ENCODE measurements at places on chromosomes 5 and 9.

DNA sequence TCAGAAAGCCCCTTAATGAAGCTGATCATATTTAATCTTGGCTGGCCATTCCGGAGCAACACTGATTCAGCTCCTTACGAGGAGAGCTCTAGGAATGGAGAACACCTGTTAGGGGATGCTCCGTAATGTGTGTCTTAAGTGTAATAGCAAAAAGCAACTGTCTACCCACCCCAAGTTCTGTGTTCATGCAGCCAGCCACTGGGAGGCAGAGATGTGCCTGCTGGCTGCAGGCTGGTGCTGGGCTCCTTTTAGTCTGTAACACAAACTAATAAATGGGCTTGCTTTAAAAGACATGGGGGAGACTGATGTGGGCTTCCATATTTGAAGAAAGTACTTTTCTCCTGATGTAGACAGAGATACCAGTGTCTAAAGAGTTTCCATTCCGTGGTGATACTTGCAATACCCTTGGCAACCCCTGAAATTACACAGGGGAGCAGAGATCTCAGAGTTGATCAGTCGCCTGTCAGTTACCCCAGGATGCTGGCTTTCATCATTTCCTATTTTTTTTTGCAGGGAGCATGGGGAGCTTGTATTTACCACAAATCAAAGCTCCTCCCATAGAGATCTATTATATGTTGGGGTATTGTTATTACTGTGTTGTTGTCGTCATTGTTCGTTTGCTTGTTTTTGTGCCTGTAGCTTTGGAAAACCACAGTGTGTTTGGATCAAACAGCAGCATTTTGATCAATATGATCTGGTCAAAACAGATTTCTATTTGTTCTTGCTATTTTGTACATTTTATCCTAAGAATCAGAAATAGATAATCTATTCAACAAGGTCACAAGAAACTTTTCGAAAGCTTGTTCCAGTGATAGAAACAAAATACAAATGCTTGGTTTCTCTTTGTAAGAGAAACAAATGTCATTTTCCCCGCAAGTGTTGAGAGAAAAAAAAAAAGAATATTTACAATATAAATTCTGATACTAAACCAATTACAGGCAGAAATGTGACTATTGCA, 65.8 kb downstream of the MTX3 start:
- DNase-seq: no peak

- no peak for DNase-seq
Observed at GRCh38 chr5:149849280-149849965, 95.2 kb downstream of the PDE6A start.

GRCh38 chr9:107684224-107684623, 194.7 kb upstream of the KLF4 start:
- no peak for DNase-seq

DNA sequence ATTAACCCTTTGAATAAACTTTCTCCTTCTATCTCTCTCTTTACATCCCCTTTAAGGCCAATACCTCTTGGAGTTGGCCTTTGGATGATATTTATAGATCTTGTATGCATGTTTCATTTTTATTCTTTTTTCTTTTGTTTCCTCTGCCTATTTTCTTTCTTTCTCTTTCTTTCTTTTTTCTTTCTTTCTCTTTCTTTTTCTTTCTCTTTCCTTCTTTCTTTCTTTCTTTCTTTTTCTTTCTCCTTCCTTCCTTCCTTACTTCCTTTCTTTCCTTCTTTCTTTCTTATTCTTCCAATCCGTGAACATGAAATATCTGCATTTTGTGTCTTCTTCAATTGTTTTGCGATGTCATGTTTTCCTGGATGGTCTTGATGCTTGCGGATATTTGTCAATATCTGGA, 276.1 kb downstream of the ADGRV1 start:
- DNase-seq: no peak

DNA sequence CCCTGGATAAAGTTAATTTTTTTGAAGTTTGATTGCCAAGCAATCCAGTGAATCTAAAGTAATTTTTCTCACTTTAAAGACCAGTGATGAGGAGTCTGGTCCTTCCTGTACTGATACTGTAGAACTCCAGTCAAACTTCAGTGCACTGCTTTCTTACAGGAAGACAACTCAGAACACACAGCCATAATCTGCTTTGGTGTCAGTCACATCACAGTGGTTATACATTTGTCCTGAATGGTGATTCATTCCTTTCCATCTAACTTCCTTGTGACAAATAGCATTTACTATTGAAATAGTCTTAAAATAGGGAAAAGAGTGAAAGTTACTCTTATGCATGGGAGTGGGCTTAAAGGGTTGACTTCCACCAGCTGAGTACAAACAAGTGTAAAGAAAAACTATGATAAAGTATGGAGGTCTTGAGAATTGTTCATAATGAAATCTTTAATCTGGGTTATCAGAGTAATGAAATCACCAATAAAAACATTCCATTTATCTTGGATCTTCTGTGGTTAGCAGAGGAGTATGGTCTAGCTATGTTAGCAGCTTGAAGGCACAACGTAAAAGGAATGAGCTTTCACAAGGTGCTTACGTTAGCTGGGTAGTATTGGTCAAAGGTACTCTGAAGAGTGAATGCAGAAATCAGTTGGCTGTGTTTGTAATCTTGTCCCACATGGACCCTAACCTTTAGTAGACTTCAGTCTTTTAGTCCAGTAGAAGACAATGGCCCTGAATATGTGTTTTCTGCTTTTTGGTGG, 41.5 kb downstream of the DCP2 start:
- no peak for DNase-seq

GRCh38 chr5:5270958-5271785, 131.0 kb downstream of the ADAMTS16 start:
- no peak for DNase-seq

GRCh38 chr9:116088396-116088795, 65.2 kb upstream of the PAPPA start:
- DNase-seq: no peak

GRCh38 chr5:150152636-150153462, 2.8 kb downstream of the PDGFRB start:
- DNase-seq: no peak
